ENCODE measurements at places on chromosomes 2 and 18. TPM values are rescaled to one million over a fixed set of nuclear protein-coding genes. Genes with fewer than 3 reads are reported as not detected.

The IDH1 gene
- 142 TPM for total RNA-seq

The ESCO1 gene
- 7.2 TPM for total RNA-seq

The ANKRD36 gene
- 7.7 TPM for total RNA-seq

The GPR45 gene
- not detected for total RNA-seq

The STK17B gene
- total RNA-seq = 16.9 TPM

The POTEC gene
- total RNA-seq = not detected

The ACOXL gene
- not detected for total RNA-seq

The SATB2 gene
- 7.3 TPM for total RNA-seq

The TCF23 gene
- total RNA-seq = not detected

The GNAL gene
- total RNA-seq = 1.8 TPM

The PIEZO2 gene
- 25.4 TPM for total RNA-seq

The CYRIA gene
- total RNA-seq = 1.9 TPM

The DTNB gene
- total RNA-seq = 4.2 TPM

The CARF gene
- 3.6 TPM for total RNA-seq

The TMEM182 gene
- 2.6 TPM for total RNA-seq

The HOXD12 gene
- total RNA-seq = not detected
